Daoy (cell line): ENCODE measurements at places on chromosomes 3 and 15. TPM values are rescaled to one million over a fixed set of nuclear protein-coding genes. Genes with fewer than 3 reads are reported as not detected.

RHO gene
- not detected in 2 replicates for total RNA-seq

TMEM108 gene
- total RNA-seq: 0.34 and 1.8 TPM in 2 replicates

ALAS1 gene
- 35.5 and 50.2 TPM in 2 replicates for total RNA-seq

GRCh38 chr15:78715930-78716329 is 74.9 kb upstream of the CHRNB4 start:
- DNase-seq: peak; percentile 74

DNA sequence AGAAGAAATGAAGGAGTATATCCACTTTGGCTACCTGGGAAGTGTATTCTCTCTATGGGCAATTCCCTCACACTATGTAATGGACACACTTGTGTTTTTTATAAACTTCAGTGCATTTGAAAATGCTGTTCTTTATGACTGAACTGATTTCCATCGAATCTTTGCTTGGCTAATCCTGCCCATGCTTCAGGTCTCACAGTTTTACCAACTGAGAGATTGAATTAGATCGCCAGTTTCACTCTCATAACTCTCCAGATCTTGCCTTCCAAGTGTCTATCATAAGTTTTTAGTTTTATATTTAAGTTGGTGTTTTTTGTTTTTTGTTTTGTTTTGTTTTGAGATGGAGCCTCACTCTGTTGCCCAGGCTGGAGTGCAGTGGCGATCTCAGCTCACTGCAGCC is 73.5 kb upstream of the MBNL1 start:
- no peak for DNase-seq

- DNase-seq: no peak
Measured at GRCh38 chr15:25736461-25736860, 126.7 kb downstream of the ATP10A start.

- DNase-seq: no peak
Measured at GRCh38 chr15:74828835-74829234, 2.4 kb downstream of the CPLX3 start.

DNA sequence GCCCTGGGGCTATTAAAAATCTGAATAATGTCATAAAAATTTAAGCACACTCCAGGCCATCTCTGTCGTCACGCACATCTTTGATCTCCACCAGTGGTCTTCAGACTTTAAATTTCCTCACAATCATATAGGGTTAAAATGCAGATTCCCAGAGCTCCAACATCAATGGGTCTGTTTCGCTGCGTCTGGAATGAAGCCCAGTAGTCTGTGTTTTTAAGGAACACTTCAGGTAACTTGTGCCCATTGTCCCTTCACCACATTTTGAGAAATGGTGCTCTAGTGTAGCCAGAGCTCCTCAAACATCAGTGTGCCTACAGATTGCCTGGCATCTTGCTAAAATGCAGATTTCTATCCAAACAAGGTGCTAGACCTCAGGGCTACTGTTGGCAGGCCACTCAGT is 9.8 kb downstream of the SEMA6D start:
- no peak for DNase-seq
